Activated CD8-positive, alpha-beta memory T cell treated with anti-CD3 and anti-CD28 coated beads for 1 hour (primary cell): ENCODE measurements at places on chromosomes 13 and 19.

DNA sequence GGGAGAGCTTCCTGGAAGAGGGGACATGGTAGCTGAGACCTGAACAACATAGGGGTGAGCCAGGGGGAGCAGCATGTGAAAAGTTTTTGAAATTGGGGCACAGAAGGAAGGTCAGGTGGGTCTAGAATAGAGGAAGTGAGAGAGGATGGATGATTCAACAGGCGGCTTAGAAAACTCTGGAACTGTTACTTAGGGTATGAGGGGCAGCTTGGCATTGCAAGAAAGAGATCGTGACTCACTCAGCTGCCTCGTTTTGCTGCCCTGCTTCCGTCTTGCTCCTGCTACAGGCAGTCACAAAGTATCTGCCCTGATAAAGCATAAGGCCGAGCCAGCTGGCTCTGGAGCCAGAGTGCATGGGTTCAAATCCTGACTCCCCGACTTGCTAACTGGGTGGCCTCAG is 1.3 kb upstream of the CEACAM20 start:
- DNase-seq, result no peak

DNA sequence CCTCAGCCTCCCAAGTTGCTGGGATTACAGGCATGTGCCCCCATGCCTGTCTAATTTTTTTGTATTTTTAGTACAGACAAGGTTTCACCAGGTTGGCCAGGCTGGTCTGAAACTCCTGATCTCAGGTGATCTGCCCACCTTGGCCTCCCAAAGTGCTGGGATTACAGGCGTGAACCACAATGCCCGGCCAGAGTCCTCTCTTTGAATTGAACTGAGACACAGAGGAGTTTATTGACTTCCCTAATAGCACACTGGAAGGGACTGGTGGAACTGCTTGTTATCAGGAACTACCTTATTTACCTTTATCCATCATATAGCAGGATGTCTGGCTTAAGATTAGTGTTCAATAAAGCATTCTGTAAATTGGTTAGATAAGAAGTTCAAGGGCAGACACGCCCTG is 613.8 kb downstream of the EFNB2 start:
- DNase-seq, result no peak

GRCh38 chr19:35509018-35509652 is 4.3 kb downstream of the DMKN start:
- DNase-seq, result no peak

DNA sequence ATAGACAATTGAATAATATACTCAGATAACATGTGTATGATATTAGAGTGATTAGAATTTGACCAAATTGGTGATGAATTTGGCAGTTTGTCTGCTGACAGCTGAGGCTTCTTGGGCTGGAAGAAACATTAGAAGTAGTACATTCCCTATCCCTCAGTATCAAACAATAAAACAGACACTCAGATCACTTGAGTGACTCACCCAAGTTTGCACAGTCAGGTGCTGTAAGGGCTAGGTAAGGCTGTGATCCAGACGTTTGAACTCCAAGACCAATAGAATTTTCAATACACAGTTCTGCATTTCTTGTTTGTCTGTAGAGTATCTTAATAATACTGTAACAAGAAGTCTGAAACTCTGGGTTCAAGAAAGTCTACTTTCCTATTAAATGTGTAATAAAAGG is 223.5 kb downstream of the POSTN start:
- DNase-seq, result no peak

GRCh38 chr13:67228916-67229315 is 1.2 kb downstream of the PCDH9 start:
- DNase-seq, result no peak

DNA sequence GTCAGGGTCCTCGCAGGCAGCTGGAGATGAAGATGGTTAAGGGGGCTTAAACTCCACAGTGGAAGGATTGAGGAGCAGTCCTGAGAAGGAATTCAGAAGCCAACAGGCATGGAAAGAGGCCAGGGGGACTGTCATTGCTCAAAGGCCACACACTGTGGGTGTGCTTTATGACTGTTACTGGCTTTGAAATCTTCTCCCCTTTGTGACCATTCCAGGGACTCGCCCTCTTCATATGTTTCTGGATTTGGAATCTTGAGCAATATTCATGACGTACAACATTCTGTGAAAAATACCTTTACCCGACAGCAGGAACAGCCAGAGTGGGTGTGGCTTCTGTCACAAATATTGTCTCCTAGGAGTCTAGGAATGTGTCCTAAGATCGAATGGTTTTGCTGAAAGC is 16.6 kb downstream of the CEACAM7 start:
- DNase-seq, result no peak

- no peak for DNase-seq
These were observed 25.3 kb upstream of the EIF3G start for GRCh38 chr19:10145031-10145430.

DNA sequence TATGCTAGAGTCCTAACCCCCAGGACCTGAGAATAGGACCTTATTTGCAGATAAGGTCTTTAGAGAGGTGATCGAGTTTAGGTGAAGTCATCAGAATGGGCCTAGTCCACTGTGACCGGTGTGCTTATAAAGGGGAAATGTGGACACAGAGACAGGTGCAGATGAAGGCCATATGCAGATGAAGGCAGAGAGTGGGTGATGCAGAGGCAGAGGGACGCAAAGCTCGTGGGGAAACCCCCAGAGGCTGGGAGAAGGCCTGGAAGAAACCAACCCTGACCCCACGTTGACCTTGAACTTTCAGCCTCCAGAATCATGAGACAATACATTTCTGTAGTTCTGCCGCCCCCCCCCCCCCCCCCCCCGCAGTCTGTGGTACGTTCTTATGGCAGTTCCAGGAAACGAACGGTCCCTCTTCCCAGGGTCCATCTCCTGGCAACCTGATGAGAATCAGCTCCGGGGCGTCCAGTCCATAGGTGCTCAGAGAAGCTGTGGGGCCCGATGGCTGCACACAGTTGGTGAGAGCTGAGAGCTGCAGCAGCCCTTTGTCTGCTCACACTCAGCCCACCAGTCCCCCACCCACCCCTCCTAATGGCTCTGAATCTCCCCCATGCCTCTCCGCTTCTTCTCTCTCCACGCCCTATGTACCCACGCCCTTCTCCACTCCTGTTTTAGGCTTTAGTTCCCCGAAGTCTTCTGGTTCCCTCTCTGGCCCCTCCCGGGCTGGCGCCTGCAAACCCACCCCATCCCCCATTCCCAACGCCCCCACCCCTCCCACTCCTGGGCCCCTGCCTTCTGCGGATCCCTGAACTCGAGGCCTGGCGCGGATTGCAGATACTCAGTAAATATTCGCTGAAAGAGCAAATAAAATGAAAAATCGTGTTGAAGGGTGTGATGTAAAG is 218.3 kb upstream of the MAB21L1 start:
- DNase-seq, result no peak
